Tibial nerve (tissue), 4 donors: ENCODE measurements at places on chromosomes 11 and 22. TPM values are rescaled to one million over a fixed set of nuclear protein-coding genes. Genes with fewer than 3 reads are reported as not detected.

The ZW10 gene
- total RNA-seq, result 9.8 TPM

The OR9G1 gene
- total RNA-seq, result not detected

The C11orf87 gene
- total RNA-seq, result 0.87 TPM

DNA sequence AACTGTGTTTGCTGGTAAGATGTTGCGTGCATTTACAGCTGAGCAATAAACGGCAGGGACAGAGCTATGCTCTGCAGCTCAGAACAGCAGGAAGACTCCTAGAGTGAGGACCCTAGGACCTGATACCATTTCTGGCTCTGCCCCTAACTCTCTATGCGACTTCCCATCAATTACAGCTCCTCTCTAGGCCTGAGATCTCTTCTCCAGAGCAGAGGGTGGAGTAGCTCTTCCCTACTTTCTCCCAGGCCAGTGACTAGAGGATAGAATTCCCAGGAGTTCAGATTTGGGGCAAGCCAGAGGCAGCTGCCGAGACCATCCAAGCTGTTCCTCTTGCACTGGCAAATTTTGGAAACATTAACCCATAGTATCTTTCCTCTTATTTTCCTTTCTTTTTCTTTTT lies 12.8 kb upstream of the SCGB1A1 start:
- no peak for DNase-seq

- DNase-seq, result no peak
These were observed 69.8 kb downstream of the TRIM29 start for GRCh38 chr11:120068114-120068573.

DNA sequence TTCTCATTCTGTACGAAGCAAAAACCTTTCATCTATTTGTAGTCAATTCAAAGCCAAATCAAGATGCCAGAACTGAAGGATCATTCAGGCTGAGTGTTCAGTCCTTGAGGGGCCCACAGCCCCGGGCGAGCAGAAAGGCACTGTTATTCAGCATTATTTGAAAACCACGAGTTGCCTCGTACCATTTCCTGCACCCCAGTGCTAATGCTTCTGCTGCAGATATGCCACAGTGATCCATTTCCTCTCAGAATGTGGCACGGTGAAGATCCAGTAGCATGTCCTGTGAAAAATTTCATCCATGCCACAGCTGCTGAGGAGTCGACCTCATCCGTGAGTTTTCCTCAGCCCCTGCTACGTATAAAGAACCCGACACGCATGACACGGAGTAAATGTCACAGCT lies 85.4 kb downstream of the OSBP2 start:
- DNase-seq, result no peak
